Gastroesophageal sphincter (tissue), 4 donors: ENCODE measurements at places on chromosomes 5 and 9. TPM values are rescaled to one million over a fixed set of nuclear protein-coding genes. Genes with fewer than 3 reads are reported as not detected.

Gene SNAPC3
- total RNA-seq: 32.4 TPM

DNA sequence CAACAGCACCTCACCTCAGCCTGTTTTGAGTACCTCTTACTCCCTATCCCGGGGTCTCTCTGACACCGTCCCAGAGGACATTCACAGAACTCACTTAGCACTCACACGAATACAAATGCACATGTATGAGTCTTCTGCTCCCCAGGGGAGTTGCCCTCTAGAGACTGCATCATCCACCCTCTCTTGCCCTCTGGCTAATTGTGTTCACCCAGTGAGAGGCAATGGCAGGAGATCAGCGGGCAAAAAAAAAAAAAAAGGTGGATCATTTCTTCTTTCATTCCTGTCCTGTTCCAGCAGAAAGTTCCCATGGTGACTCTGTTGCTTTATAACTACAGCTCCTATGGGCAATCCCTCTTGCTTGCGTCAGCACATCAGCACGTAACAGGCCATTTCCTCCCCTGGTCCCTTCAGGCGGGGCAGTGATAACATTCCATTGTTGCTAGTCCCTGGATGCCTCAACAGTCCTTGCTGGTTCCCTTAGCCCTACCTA lies 23.5 kb upstream of the SNX2 start:
- no peak for ATAC-seq

DNA sequence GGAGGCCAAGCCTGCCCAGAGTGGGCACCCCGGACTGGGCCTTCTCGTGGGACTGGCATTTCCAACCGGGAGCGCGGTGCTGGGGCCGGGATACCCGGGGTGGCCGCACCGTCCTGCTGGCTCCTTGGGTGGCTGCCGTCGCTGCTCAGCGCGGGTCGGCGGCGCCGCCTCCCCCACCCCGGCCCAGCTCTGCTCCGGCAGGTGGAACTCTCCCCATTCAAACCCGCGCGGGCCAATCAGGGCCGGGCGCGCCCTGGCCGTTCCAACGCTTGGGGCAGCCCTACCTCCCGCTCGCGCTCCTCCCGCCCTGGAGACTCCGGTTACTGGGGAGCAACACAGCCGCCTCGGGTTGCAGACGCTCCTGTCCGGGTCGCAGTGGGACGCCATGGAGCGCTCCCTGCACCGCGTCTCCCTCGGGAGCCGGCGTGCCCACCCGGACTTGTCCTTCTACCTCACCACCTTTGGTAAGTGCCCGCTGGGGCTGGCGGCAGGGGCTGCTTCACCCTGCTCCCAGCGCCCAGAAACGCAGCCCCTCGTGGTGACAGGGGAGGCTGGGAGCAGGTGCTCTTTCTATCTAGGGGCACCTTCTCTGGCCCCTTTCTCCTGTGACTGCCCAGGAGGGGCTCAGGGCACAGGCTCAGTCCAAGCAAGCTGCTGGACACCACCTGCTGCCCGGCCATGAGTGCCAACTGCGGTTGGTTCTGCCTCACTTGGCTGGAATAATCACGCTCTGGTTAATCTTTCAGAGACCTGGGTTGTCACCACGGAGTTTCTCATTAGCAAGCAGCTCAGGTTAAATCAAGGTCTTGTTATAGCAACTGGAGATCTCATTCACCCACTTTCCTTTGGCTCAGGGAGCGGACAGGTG lies at the start of gene RGS3:
Gene RGS3 (plus strand): TSS at position 310 of the 868 bp plus-strand sequence. CDS start 76 bp downstream, at position 386.
- ATAC-seq: peak; percentile 90

GRCh38 chr9:124723352-124723751 lies 47.8 kb downstream of the NR6A1 start:
- ATAC-seq: no peak
